ENCODE measurements at places on chromosomes 16 and 17. TPM values are rescaled to one million over a fixed set of nuclear protein-coding genes. Genes with fewer than 3 reads are reported as not detected.

CA4 gene
- not detected for total RNA-seq

CD300E gene
- not detected for total RNA-seq

ACTG1 gene
- 6,095 TPM for total RNA-seq

KRT28 gene
- not detected for total RNA-seq

BIRC5 gene
- 101 TPM for total RNA-seq

WIPI1 gene
- 8.6 TPM for total RNA-seq

HAGHL gene
- total RNA-seq = 21.7 TPM

GGT6 gene
- not detected for total RNA-seq

TUFM gene
- total RNA-seq = 285 TPM

ANKRD40CL gene
- not detected for total RNA-seq

CRYBA1 gene
- total RNA-seq = not detected

SHCBP1 gene
- total RNA-seq = 26.4 TPM

CACNG4 gene
- 13.0 TPM for total RNA-seq

IGFBP4 gene
- total RNA-seq = 2,025 TPM

SOCS1 gene
- 1.7 TPM for total RNA-seq

EPN3 gene
- total RNA-seq = 0.23 TPM

PRAC1 gene
- total RNA-seq = not detected

AOC2 gene
- 2.0 TPM for total RNA-seq

CDRT15L2 gene
- not detected for total RNA-seq

SLC9A5 gene
- 1.6 TPM for total RNA-seq

Measured in A549 treated with RU486 at 1 μM for 4 hours (cell line).